ENCODE measurements at places on chromosomes 7 and 10.

GRCh38 chr10:28400681-28401080, 97.8 kb upstream of the MPP7 start:
- DNase-seq: no peak

DNA sequence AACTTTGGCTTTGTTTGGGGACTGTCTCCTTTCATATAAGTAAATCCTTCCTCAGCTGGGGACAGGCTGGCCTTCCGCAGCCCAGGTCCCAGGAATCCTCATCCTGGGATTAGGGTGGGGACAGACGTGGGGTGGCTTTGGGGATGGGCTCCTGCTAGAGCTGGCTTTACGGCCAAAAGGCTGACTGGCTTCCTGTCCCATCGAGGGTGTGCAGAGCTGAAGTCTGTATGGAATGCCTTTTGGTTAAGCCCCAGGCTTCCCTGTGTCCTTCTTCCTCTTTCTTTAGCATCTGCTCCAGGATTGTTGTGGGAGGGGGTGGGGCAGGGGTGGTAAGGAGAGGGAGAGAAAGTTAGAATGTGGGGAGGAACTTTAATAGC, 59.4 kb upstream of the AQP1 start:
- DNase-seq: no peak

DNA sequence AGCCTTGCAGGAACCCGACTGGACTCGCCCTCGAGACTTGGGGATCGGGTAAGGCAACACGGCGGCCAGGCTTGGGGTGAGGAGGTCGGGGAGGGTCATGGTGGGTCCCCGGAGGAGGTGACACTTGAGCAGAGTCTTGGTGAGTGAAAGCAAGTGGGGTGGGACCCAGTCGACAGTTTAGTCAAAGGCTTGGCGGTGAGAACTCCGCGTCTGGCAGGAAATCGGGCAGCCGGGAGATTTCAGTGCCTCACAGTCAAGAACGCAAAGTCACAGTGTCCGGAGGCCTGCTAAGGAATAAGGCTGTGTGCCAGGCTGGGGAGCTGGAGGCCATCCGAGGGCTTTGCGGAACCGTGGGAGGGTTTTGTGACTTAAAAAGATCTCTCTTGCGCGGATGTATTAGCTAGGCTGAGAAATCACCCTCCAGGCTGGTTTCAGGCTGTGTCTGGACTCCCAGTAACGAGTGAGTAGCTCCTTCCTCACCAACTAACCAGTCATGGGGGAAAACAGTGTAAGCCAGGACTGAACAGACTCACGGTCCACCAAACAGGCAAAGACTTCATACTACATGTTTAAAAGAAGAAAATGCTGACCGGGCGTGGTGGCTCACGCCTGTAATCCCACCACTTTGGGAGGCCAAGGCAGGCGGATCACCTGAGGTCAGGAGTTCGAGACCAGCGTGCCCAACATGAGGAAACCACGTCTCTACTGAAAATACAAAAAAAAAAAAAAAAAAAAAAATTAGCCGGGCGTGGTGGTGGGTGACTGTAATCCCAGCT, 613 bp downstream of the AP5Z1 start:
- DNase-seq: peak; percentile 8

- DNase-seq: no peak
Measured at GRCh38 chr10:42961796-42962109, 115.1 kb upstream of the RET start.

DNA sequence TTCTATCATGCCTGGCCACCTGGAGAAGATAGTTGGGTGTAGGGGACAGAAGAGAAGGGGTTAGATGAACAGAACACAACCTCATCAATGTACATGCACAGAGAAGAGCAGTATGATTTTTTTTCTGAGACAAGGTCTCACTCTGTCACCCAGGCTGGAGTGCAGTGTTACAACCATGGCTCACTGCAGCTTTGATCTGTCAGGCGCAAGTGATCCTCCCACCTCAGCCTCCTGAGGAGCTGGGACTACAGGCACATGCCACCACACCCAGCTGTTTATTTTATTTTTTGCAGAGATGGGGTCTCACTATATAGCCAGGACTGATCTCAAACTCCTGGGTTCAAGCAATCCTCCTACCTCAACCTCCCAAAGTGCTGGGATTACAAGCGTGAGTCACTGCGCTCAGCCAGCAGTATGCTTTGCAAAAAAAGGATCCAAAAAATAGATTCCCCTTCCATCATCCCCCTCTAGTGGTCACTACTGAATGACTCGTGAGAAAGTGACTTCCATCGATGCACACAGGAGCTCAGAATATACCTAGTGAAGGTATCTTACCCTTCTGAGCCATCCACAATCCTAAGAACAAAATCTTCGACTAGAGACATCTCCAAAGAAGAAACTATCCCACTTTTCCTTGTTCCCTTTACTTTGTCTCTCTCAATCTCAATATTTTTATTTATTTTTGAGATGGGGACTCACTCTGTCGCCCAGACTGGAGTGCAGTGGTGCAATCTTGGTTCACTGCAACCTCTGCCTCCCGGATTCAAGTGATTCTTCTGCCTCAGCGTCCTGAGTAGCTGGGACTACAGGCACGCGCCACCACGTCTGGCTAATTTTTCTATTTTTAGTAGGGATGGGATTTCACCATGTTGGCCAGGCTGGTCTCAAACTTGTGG, 21.0 kb downstream of the ZCWPW1 start:
- DNase-seq: no peak

- no peak for DNase-seq
Measured at GRCh38 chr7:98240961-98241673, 10.9 kb downstream of the TECPR1 start.

DNA sequence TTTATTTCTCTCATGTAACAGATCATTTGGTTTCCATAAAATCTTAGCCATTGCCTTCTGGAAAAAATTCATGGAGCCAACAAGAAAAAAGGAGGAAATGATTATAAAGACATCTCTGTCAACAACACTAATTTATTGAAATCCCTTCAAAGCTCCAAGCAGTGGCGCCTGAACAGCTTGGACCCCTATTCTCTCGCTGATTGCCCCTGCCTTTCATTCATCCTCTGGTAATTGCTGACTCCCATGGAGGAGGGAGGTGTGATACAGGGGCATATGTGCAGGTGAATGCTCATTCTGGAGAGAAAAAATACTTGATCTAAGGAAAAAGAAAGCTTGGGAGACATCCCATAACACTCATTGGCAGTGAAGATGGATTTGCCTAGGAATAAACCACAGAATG, 345.5 kb downstream of the FGFR2 start:
- no peak for DNase-seq

- DNase-seq: no peak
Measured at GRCh38 chr7:78197447-78197846, 398.9 kb downstream of the PHTF2 start.

- no peak for DNase-seq
Measured at GRCh38 chr10:63331586-63331985, 134.2 kb downstream of the JMJD1C start.

DNA sequence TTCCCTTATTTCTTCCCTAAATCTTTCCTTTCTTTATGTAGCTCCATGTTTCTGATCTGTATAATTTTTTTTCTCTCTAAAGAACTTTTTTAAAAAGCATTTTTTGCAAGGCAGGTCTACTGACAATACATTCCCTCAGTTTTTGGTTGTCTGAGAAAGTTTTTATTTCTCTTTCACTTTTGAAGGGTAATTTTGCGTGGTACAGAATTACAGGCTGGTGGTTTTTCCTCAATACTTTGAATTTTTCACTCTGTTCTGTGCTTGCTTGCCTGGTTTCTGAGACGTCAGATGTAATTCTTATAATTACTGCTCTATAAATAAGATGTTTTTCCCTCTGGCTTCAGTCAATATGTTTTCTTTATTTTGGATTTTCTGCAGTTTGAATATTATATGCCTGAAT, 205.4 kb upstream of the VSTM2A start:
- no peak for DNase-seq

GRCh38 chr7:44045226-44046014, 918 bp downstream of the DBNL start:
- no peak for DNase-seq

GRCh38 chr7:68547799-68548198, 1050.5 kb upstream of the AUTS2 start:
- DNase-seq: no peak

- DNase-seq: no peak
Measured at GRCh38 chr7:31663072-31663471, 23.9 kb upstream of the PPP1R17 start.

DNA sequence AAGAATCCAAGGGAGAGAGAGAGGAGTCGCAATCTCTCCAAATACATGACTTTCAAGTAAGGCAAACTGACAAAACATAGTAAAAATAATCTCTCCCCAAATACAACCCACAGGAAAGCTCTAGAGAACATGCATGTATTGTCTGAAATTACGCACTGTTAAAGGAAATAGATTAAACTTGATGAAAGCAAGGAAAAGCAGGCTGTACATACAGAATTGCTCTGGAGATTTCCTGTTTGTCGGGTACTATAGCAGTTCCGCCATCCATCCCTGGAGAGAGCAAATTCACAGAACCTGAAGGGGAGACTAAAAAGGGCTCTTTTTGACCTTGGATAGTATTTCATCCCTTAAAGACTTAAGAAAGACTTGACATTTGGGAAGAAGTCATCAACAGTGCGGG, 170.2 kb upstream of the BET1 start:
- DNase-seq: no peak

DNA sequence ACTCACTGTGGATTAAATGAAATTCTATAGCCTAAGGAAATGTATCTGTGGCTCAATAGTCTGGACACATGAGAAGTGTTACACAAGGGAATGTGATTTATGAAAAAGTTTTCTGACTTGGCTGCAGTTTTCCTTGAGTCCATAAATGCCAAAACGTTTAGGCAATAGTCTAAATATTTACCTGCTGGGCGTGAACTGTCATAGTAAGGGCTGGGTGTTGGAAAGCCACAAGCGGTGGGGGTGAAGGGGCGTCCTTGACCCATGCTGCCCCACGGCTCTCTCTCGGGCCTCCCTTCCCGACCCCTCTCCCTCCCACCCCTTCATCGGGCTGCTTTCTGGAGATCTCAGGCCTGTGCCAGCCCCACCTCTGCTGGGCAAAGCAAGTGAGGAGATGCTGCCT, 223.7 kb downstream of the BUB3 start:
- DNase-seq: no peak

- no peak for DNase-seq
Measured at GRCh38 chr7:69781412-69781846, 183.2 kb downstream of the AUTS2 start.

DNA sequence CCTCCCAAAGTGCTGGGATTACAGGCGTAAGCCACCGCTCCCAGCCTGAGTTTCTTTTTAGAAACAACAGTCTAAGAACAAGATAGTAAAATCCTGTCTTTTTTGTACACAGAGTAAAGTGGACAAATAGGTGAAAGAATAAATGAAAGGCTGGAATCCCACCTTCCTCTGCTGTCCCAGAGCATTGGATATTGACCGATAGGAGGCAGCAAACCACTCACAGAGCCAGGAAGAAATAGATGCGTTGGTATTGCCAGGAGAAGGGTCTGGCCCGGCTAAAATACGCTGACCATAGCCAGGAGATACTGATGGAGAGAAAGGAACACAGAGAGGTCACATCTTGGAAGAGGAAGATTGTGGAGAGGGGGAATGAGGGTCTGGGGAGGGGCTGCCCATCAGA, 11.4 kb upstream of the ZNF12 start:
- no peak for DNase-seq
